ENCODE measurements at places on chromosomes 13 and 19.

DNA sequence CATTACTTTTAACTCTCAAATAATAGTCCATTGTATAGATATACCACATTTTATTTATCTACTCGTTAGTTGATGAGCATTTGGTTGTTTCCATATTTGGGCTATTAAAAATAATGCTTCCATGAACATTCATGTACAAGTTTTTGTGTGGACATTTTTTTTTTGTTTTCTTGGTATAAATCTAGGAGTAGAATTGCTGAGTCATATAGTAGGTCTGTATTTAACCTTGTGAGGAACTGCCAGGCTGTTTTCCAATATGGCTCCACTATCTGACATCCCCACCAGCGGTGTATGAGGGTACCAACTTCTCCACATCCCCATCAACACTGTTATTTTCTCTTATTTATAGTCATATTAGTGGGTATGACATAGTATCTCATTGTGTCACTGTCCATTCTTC, 143.1 kb downstream of the RAP2A start:
- DNase-seq, result no peak

DNA sequence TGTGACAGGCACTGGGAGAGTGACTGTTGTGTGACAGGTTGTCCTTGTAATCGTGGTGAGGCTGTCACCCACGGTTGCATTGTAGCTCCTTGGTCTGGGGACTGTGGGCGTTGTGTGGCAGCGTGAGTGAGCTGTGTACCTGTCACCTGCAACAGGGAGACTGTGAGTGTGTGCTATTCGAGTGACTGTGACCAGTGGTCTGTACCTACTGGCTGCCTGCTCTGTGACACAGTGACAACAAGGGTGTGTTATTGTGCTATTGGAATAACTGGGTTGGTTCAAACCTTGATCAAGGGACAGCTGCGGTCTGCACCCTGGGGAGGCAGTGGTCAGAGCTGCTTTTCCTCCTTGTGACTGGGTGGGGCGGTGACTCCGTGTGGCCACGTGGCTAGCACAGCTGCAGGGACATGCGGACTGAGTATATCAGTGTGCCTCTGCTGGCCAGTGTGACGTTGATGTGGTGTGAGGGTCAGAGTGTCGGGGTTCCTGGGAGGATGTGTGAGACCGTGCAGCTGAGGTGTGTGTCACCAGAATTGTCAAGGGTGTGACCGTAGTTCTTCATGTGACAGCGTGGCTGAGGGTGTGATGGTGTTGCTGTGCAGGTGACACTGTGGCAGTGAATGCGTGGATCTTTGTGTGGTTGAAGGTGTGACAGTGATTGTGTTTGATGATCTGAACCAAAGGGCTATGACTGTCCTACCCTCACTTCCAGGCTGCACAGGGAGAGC, 10.1 kb upstream of the NFIX start:
- DNase-seq, result no peak

DNA sequence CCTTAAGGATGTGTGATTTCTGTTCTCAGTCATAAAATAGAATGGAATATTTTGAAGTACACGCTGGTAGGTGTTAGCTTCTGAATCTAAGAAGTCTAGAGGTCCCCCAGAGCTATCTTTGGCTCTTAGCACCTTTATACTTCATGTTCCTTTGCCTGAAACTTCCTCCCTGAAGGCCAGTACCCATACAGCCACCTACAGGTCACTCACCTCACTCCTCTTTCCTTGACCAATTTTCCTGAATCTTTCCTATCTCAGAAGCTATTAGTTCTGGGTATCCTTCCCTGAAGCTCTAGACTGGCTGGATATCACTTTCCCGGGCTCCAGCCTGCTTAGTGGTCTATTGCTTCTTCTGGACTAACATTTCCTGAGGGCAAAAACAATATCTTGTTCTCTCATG, 93.4 kb upstream of the EDNRB start:
- no peak for DNase-seq

GRCh38 chr19:39303373-39304184, 7.4 kb downstream of the IFNL1 start:
- no peak for DNase-seq

GRCh38 chr13:27172495-27172842, 858 bp upstream of the USP12 start:
- DNase-seq, result peak; percentile 35

- no peak for DNase-seq
Measured at GRCh38 chr13:95784161-95784899, 107.4 kb downstream of the DNAJC3 start.

GRCh38 chr13:95937714-95938320, 115.4 kb downstream of the UGGT2 start:
- DNase-seq, result no peak

DNA sequence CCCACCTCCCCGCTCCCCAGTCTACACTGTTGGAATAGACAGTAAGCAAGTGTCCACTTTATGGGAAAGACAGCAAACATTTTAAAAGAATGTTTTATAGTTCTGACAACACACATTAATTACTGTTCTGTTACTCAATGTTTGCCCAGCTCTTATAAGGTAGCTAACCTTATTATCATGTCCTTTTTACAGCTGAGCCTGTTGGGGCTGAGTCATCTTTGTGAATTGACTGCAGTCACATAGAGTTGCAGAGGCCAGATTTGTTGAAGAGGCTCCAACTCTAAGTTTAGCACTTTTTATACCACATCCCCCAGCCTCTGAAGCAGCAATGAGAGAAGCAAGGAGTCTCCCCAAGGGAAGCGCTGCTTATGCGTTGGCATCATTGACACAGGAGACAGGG, 76.2 kb downstream of the C13orf42 start:
- DNase-seq, result no peak

DNA sequence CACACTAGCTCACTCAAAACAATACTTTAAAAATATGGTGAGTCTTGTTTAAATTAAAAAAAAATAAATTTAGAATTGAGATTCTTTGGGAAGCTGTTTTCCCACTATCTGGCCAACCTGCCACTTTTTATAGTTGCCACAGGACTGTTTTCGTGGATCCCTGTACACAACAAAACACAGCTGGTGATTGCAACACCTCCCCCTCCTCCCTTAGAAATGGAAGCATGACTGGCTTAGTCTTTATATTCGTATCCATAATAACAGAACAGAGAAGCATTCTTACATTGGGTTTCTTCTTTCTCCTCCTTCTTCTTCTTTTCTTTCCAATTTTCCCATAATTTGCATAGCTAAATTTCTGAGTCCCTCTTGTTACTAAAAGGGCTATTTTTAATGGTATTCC, 79.5 kb upstream of the GJB6 start:
- no peak for DNase-seq

GRCh38 chr19:41206926-41207750, 11.9 kb upstream of the AXL start:
- DNase-seq, result no peak
